CD4-positive, alpha-beta T cell treated with Interferon gamma for 1 hour (primary cell): ENCODE measurements at places on chromosomes 13 and 19.

- peak; percentile 51 for DNase-seq
Observed at GRCh38 chr13:43307921-43308433, 284.6 kb downstream of the DNAJC15 start.

- DNase-seq: no peak
Observed at GRCh38 chr19:45781214-45782161, 802 bp downstream of the DMPK start.

- no peak for DNase-seq
Observed at GRCh38 chr13:75432045-75432444, 49.9 kb downstream of the TBC1D4 start.

DNA sequence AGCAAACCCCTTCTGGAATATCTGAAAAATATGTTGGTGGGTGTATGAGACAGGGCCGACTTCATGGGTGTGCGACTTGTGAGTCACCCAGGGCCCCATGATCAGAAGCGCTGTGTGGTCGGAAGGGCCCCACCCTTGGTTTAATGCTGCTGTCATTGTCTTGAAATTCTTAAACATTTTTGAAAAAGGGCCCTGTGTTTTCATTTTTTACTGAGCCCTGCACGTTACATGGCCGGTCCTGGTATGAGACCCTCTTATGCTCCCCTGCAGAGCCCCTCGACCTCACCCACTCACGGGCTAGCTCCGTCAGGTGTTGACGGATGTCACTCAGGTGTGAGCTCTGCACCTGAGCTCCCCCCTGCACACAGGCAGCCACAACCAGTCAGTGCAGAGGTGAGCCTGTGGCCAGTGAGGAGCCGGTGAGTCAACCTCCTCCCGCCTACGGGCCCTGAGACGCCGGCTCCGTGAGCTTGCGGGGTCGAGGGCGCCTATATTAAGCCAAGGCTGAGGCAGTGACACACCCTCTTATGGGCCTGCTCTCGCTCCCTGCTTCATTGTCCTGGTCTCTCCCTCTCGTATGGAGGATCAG is 27.7 kb downstream of the GADD45B start:
- DNase-seq: peak; percentile 69

DNA sequence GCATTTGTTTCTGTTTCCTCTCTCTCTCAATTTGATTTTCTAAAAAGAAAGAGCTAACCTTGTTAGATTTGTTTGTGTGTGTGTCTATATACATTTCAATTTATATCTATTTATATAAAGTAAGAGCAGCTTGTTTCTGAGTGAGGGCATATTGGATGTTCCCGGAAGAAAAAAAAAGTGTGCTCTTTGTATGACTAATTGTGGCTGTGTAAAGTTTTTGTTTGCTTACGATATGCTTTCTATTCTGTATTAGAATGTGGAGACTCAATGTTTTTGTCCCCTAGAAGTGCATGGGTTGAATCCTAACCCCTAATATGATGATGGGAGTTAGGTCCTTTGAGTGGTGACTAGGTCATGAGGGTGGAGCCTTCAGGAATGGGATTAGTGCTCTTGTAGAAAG is 66.6 kb upstream of the C1QTNF9B start:
- no peak for DNase-seq

DNA sequence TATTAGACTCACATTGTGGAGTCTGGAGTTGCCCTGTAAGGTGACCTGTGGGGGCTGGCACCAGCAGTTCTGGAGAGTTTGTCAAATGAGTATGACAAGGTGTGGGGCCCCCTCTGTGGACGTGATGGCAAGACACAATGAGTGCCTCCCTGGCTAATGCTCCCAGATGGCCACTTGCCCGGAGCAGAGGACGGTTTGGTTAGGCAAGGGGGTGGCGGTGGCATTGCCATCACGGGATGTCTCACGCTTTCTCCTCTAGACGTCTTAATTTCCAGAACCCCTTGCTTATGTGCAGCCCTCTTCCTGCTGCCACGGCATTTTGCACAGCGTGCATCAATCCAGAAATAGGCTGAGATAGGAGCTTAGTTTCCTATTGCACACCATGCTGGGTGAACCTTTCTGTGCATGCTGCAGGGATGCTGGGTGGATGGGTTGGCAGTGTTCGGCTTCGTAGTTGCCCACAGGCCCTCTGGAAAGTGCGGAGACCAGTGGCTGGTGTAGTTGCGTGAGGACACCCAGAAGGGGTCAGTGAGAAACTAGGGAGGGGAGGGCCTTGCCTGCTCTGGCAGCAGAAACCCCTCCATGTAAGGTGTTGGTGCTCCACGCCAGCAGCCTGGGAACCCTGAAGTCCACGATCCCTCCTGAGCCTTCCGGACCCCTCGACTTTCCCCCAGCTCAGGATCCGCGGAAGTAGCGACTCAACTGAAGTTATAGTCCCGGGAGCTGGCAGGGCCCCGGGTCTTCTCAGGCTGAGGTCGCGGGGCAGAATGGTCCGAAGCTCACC is 18.1 kb upstream of the LRP3 start:
- no peak for DNase-seq

- DNase-seq: no peak
Observed at GRCh38 chr13:79307433-79307861, 98.6 kb downstream of the RBM26 start.

DNA sequence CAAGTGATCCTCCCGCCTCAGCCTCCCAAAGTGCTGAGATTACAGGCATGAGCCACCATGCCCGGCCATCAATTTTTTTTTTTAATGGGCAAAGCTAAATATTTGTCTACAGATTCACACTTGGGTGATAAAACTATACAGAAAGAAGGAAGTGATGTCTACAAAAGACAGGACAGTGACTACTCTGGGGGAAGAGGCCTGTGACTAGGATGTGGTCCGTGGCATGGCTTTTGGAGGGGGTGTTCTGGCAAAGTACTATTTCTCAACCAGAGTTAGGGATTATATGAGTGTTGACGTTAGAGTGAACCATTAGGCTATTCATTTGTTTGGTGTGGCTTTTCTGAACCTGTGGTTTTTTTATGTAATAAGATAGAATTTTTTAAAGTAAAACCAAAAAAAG is 42.7 kb downstream of the INSR start:
- DNase-seq: no peak
